GM18507 (cell line): ENCODE measurements at places on chromosomes 16 and 17.
A peak's percentile ranks its signal among the peaks of the same experiment; 100 is the strongest.

- no peak for DNase-seq
Observed at GRCh38 chr17:39861235-39861634, 2.9 kb downstream of the IKZF3 start.

- no peak for DNase-seq
Observed at GRCh38 chr17:6019959-6020358, 50.2 kb upstream of the WSCD1 start.

- DNase-seq, result no peak
Observed at GRCh38 chr16:11097094-11097786, 152.9 kb downstream of the CLEC16A start.

DNA sequence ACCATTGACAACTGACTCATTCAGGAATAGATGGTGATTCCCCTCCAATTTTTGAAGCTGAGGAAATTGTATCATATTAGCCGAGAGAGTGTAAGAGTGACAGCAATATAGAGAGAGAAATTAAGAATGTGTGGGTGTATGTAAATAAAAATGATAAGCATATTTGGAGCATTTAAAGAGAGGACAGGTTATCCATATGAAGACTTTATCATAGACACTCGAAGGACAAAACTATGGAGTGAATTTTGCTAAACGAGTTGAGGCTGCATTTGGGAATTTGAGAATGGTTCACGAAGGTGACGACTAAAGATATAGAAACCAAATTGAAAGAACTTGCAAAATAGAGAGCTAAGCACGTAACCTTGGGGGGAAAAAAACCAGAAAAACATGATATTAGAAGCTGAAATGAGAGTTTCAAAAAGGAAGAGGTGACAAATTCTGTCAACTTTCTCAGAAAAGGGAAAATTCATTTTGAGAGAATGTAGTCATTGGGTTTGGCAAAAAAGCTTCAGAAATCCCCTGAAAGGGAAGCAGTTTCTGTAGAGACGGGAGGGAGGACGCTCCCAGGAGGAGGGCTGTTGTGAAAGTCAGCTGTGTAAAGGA, 129.7 kb downstream of the KCNJ2 start:
- DNase-seq, result no peak

DNA sequence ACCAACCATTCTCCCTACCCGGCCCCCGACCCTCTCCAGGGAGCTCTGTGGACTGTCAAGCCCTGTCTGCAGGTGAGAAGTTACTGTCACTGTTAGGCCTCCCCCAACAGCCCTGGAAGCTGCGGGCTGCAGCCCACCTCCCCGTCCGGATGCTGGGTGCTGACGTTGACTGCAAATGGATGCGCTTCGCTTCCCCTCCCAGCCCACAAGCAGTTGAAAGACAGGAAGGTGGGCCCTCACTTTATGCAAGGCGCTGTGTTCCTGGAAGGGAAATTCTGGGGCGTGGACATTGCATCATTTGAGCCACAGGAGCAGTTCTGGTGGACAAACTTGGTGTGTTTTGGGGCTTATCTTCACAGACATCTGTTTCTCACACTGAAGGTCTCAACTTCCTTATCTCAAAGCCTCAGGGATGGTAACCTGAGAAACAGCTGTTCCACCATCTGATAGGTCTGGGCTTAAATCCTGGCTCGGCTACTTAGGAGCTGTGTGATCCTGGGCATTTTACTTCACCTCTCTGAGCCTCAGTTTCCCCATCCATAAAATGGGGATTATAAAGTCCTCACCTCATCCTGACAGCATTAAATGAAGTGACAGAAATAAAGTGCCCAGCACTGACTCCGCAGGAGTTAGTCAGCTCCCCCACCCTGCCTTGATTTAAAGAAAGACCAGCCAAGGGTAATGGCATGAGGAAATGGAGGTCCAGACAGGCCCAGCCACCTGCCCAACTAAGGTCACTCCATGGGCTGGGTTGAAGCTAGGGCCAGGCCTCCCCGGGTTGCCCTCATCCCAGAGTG, 4.6 kb upstream of the DRC7 start:
- peak; percentile 33 for DNase-seq

GRCh38 chr17:64439956-64440355, 9.0 kb upstream of the MILR1 start:
- DNase-seq, result no peak
